ENCODE measurements at places on chromosomes 11 and 22.

DNA sequence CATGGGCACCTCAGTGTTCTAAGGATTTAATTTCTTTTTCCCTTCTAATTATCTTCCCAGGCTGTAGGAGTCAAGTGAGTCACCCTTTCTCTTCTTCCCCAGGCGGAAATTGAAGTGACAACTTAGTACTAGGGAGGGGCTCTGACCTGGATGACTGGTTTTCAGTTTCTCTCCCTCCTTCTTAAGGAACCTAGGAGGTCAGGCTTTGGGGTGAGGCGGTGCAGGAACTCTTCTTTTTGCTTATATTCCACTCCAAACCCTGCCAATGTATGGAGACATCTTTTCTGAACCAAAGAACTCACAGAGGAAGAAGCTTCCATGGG is 12.6 kb downstream of the ZDHHC5 start:
- no peak for DNase-seq

- DNase-seq: no peak
Observed at GRCh38 chr11:98056945-98057344, 963.8 kb upstream of the CNTN5 start.

GRCh38 chr11:27248576-27249509 is 114.2 kb downstream of the CCDC34 start:
- DNase-seq: no peak

- no peak for DNase-seq
Observed at GRCh38 chr11:64117763-64118459, 48.0 kb downstream of the MACROD1 start.

- no peak for DNase-seq
Observed at GRCh38 chr11:104907521-104908185, 9.4 kb upstream of the CASP12 start.

- no peak for DNase-seq
Observed at GRCh38 chr11:103903621-103904323, 132.7 kb upstream of the DDI1 start.

- no peak for DNase-seq
Observed at GRCh38 chr11:1756791-1757771, 6.6 kb downstream of the CTSD start.

- DNase-seq: no peak
Observed at GRCh38 chr22:27137871-27138337, 480.5 kb downstream of the MIAT start.

DNA sequence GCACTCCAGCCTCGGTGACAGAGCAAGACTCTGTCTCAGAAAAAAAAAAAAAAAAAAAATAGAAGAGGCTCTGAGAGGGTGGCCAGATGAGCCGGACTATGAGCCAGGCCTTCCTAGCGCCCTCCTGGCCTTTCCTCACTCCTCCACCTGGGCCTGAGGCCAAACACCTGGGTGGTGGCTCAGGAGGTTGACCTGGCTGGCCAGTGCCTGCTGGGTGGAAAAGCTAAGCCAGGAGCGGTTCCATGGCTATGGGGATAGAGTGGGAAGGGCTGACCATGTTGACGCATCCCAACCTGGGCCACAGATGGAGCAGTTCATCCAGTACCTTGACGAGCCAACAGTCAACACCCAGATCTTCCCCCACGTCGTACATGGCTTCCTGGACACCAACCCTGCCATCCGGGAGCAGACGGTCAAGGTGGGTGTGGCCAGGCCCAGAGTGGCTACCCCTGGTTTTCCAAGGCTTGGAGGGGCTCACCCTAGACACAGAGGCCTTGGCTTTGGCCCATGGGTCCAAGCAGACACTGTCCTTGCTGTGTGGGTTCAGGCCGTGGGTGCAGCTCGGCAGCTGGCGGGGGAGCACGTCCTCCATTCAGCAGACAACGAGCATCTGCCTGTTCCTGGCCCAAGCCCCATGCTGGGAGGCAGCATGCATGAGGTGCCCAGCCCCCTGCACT is 7.6 kb downstream of the SCYL1 start:
- no peak for DNase-seq

GRCh38 chr11:73759610-73760134 is 1.2 kb downstream of the RAB6A start:
- DNase-seq: no peak

DNA sequence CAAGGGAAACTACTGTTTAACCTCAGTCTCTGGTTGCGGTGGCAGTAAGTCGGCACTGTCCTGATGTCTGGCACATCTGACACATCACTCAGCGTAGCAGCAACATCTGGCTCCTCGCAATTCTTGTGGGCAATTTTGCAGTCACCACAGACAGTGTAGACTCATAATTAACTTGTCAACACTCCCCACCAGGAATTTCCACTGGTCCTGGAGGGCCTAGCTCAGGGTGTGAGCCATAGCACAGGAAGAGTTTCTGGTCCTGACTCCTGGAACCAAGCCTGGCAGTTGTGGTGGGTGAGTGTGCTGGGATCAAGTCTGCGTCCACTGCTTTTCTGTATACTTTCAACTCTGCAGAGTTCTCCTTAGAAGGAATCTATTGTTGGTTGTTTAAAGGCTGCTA is 209.7 kb downstream of the SNX19 start:
- no peak for DNase-seq

DNA sequence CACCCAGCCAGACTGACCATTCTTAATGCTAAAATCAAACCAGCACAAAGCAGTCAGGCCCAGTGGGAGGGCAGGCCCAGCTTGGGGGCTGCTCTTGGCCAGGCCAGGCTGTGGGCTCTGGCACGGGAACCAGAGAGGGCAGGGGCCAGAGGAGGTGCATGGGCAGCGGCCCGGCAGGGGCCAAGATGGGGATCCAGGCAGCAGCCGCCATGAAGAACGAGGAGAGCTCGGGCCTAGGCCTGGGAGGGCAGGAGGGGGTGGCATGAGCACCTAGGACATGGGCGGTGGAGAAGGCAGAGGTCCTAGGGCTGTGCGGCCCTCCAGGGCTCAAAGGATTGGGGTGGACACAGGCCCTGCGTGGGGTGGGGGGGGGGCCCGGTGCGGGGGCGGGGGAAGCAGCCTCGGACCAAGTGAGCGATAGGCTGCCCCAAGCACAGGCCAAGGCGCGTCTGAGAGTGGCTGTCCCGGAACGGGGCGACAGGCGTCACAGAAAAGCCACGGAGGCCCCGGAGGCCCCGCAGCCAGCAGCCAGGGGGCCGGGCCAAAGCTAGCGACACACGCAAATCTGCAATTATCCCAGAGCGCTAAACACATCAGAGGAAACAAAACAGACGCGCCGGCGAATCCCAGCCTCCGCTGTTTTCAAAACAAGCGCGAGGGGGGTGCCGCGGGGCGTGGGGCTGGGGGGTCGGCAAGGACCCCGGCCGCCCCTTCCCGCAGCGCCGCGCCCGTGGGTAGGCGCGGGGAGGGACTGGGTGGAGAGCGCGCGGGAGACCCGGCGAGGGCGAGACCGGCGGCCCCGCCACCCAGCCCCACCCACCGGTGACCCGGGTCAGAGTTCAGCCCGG is 8.3 kb downstream of the PLXNB2 start:
- no peak for DNase-seq

DNA sequence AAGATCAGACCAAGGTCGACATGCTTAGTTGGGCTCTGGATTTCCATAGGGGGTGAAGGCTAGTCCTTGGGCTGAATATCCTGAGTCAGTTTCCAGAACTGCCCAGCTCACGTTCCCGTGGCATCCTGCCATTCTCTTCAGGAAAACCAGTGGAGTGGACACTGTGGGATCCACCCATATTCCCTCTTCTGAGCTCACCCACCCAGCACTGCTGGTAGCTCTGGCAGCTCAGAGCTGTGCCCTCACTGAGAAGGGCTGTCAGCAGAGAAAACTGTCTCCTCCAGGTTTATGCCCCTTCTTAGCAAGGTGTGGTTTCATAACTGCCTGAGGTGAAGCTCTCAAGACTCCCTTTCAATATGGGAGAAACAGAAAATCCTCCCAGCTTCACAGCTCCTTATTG is 111.7 kb downstream of the GGTLC2 start:
- DNase-seq: no peak

DNA sequence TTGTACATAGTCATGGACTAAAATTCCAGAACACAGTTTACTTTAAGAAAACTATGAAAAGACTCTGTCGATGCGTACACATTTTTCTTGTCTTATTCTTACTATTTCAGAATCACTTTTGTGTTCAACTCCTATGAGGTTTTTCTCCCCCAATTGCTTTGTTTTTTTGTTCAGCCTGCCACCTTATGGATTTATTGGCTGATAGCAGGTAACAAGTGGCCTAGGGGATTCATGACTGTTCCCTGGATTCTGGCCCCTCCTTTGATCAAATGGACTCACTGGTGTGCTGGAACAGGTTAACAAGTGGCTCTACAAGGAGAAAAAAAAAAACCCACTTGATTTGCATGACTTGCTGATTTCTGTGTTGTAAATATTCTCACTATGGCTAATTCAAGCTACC is 10.6 kb downstream of the MMP20 start:
- DNase-seq: no peak

GRCh38 chr11:76007166-76007565 is 192.2 kb downstream of the UVRAG start:
- DNase-seq: no peak

DNA sequence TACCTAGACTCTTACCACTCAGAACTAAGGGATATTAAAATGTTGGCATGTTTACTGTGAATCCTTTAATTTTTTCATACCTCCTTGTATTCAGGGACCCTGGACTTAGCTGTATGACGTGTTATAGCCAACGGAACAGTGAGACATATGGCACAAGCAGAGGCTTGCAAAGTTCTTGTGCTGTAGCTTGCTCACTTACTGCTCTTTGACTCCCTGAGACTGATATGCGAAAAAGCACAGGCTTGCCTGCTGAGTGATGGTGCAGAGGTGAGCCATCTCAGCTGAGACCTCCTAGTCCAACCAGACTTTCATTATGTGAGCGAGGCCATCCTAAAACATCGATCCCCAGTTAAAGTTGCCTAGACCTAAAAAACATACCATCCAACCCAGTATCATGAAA is 811.0 kb downstream of the METTL15 start:
- no peak for DNase-seq

DNA sequence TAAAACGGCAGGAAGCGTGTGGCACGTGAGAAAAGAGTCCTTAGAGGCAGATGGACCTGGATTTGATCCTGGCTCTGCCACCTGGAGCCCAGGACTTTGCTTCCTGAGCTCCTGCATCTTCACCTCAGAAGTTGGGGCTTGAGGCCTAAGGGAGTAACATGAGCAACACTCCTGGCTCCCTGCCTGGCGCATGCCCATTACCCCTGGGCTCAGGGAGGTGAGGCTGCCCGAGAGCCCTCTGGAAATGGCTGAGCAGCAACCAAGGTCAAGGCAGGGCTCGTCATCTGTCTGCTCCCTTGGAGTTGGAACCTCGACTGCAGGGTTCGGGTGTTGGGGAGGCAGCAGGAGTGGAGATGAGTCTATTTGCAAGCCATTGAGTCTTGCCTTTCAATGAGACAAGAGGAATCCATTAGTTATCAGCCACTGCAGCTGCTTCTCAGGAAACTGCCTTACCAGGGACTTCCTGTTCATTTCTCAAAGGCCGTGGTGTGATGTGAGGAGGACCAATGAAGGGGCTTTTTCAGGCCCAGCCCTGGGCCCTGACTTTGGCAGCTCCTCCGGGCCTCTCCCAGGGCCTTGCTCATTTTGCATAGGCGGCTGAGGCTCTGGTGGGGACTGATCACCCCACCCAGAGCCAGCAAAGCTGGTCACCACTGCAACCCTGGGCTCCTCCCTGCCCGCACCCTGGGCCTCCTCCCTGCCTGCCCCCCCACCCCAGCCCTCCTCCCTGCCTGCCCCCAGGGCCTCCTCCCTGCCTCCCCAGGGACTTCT is 6.4 kb downstream of the FADS2 start:
- peak; percentile 86 for DNase-seq

DNA sequence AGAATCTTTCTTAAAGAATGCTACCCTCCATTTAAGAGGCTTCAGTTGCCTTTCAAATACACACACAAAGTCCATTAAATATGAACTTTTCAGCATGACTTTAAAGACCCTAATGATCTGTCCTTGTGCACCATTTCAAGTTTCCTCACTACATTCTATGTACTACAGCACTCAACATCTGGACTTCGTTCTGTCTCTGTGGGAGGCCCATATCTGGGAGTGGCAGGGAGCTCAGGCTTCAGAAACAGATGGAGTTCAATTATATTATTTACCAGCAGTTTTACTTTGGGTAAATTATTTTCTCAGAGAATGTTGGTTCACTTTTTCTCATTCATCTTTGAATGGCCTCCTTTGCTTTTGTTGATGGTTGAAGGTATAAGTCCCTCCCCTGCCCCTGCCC is 67.4 kb downstream of the ANO3 start:
- no peak for DNase-seq

GRCh38 chr11:62064221-62064620 is 59.6 kb upstream of the INCENP start:
- no peak for DNase-seq

GRCh38 chr11:110472858-110473257 is 43.1 kb downstream of the FDX1 start:
- DNase-seq: no peak

GRCh38 chr11:6531267-6531752 is 34.2 kb downstream of the DNHD1 start:
- peak; percentile 18 for DNase-seq

Data from SK-N-MC (cell line).